NCI-H187 treated with DMSO at 0.1 percent for 48 hours (cell line): ENCODE measurements at places on chromosomes 6 and 20.

DNA sequence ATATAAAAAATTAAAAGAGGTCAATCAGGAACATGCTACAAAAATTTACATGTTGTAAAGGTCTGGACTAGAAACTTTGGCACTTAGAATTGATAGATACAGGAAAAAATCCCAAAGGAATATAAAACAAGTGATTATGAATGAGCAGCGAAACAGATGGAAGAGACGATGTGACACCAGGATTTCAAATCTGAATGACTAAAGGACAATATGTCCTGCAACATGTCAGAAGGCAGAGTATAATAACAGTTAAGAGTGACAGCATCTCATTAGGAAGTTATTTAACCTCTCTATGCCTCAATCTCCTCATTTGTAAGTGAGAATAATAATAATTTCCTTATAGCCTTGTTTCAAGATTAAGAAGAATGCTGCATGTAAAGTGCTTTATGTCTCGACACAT lies 50.3 kb downstream of the FRK start:
- no peak for DNase-seq

GRCh38 chr6:25179051-25179778 lies 100.0 kb upstream of the CARMIL1 start:
- no peak for DNase-seq

- DNase-seq: no peak
These were observed 1.1 kb downstream of the BMP5 start for GRCh38 chr6:55874316-55874715.

DNA sequence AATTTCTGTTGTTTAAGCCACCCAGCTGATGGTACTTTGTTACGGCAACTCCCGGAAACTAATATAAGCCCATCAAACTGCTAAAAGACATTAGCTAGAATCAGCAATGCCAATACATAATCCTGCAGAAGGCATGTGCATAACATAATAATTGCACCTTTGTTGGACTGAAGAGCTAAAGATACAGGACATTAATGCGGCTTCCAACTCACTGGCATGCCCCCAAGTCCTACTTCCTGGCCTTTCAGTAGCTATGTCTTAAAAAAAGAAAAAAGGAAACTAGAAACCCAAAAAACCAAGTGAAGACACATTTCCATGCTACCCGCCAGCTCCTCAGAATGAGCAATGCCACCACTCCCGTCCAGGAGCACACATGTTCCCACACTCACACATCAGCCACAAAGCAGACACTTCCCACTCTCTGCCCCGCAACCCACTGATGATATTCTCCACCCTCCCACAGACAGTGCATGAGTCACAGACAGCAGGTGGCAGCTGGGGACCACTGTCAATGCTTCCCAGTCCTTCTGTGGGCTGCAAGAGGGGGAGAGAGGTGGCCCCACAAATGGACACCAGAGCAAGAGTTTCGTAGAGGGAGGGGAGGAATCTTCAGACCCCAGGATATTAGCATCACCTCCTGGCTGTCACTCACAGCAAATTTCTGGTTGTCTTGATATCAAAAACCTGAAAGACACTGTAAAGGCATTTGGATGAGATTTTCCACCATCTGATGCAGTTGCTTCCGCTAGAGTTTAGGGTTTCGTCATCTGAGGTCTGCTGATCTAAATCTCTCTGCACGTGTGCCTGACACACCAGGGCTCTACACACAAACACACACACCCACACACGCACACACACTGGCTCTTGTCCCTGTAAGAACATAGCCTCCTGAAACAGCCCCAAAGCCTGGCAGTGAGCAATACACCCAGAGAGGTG lies 32.8 kb downstream of the GFOD1 start:
- no peak for DNase-seq

GRCh38 chr6:112408522-112408921 lies 61.4 kb downstream of the RFPL4B start:
- no peak for DNase-seq

GRCh38 chr6:166940643-166941068 lies 15.7 kb downstream of the RNASET2 start:
- no peak for DNase-seq

- DNase-seq: no peak
These were observed 21.6 kb downstream of the CNKSR3 start for GRCh38 chr6:154488802-154489437.

GRCh38 chr6:16136621-16137450 lies 8.0 kb downstream of the MYLIP start:
- no peak for DNase-seq

GRCh38 chr6:14975471-14975817 lies 270.4 kb upstream of the JARID2 start:
- no peak for DNase-seq

DNA sequence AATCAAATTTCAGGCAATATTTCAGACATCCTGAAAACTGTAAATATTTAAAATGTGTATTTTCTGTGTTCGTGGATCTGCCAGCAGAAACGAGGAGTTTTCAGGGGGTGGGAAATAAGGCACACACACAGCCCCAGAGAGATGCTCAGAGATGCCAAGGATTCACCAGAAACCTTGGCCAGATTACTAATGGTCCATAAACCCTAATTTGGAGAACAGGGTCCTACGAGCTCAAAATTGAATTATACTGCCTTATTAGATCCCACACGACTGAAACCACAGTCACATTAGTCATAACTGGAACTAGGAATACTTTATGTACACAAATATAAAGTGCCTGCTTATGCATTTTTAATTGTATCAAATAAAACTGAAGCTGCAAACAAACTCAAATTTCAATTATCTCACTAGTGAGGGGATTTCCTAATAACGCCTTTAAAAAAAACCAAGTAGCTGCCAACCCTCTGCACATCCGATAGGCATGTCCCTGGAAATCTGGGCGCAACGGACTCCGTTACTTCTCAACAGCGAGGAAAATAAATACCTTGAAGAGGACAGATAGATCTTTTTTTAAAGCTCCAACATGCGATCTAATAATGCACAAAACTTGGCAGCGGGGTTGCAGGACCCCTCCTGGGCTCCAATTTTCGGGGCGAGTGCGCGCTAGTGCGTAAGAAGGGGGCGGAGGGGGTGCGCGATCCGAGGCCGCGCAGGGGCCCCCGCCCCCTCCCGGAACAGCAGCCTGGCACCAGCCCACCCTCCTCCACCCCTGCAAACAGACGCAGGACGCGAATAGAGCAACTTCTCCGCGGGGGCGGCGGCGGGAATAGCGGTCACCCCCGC lies 897 bp downstream of the CHD6 start:
- DNase-seq: no peak

DNA sequence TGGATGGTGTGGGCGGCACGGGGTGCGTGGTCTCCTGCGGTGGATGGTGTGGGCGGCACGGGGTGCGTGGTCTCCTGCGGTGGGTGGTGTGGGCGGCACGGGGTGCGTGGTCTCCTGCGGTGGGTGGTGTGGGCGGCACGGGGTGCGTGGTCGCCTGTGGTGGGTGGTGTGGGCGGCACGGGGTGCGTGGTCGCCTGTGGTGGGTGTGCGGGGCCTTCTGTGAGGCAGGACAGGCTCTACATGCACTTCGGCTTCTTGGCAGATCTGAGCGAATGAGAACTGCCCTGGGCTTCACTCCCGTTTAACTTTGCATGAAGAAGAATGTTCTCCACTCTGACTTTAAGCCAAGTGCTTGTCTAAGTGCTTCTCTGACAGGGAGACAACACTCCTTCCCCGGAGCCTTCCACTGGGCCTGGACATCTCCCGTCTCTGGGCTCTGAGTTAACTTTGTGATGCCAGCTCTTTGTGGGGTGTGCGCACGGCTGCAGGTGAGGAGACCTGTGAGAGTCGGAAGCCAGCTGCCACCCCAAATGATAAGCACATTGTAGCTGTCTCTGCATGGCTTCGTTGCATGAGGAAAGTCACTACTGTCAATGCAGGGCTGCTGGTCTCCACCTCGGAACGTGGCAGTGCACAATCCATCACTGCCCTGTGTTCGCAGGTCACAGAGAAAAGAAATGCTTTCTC lies 244.8 kb downstream of the DLL1 start:
- DNase-seq: no peak

GRCh38 chr6:34278833-34279232 lies 30.0 kb upstream of the SMIM29 start:
- DNase-seq: no peak

DNA sequence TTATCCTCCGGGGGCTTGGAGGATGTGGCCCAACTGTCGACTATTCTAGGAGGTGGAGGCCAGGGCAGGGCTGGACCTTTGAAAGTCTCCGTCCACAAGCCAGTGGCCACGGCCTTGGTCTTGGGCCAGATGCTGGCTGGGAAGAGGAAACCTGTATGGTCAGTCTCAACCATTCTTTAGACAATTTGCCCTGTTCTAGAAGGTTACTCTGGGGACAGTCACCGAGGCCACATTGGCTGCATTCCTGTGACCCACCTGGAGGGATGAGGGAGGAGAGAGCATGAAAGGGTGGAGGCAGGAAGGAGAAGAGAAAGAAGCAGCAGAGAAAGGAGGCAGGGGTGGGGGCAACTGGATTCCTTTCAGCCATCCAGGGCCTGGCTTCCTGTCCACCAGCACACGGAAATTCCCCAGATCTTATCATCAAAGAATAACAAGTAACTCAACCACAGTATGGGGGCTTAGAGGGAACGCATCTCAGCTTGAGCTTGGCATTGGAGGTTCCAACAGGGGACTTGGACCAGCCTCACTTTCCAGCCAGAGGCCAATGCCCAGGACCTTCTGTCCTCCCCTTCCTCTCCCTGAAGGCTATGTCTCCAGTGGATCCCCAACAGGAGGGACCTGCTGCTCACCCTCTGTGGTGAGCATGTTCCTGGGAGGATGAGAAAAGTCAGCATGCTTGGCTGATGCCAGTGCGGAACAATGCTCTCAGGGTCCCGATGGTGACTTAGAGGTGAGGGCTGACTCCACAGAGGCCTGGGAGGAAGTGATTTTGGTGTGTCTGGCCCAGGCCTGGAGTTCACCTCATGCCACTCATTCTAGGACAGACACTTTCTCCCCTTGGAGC lies 30.4 kb downstream of the TGM2 start:
- no peak for DNase-seq

GRCh38 chr6:46626228-46626909 lies 26.2 kb downstream of the CYP39A1 start:
- DNase-seq: no peak

GRCh38 chr20:53495398-53496092 lies 98.1 kb downstream of the ZNF217 start:
- no peak for DNase-seq

DNA sequence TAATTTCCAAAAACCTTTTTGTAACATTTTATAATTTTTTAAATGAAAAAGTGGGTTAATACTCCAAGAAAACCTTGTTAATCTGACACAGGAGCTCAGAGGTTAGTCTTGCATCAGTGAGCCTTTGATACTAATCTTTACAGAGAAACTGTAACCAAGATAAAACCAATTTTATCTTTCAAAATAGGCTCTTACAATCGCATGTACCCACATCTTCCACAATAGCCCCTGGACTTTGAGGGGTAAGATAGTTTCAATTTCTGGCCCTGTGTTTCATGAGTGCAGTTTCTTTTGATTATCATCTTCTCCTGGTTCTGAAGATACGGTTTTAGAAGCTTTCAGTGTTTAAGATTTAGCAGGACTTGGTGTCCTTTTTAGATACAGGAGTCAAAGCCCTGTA lies 34.5 kb upstream of the MAS1L start:
- DNase-seq: no peak

GRCh38 chr6:132902901-132903300 lies 88.5 kb downstream of the RPS12 start:
- no peak for DNase-seq

- DNase-seq: no peak
These were observed 171.6 kb downstream of the SASH1 start for GRCh38 chr6:148514091-148514845.

DNA sequence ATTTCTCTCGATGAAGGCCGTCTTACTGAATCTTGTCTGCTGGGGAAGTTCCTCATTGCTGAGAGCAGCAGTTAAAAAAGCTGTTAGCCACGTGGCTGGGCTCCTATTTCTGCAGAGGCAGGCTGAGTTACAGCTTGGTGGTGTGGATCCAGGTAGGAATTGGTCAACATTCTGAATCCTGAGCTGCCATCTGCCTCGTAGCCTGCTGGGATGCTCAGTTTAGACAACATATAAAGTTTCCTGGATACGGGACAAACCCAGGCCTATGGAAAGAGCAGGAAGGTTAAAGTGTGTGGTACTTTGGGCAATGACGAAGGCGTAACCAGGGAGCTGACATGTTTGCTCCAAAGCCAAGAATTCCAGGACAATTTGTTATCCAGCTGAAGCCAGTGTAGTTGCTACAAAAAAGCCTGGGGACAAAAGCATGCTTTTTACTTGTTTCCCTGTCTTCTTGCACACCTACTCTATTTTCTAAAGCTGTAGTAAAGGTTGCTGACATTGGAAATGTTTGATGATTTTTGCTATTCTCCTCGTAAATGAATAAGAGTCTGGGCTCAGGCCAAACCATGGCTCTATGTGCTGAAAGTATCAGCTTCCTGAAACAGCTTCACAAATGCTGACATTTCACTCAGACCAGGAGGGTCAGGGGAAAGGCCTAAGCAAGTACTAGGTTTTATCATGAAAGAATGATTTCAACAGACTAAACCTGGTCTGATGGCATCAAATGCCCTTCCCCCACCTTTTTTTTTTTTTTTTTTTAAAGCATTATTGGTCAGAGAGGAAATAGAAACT lies 12.4 kb upstream of the MYLK2 start:
- no peak for DNase-seq

- no peak for DNase-seq
These were observed 64.5 kb downstream of the JAG1 start for GRCh38 chr20:10609276-10609675.

DNA sequence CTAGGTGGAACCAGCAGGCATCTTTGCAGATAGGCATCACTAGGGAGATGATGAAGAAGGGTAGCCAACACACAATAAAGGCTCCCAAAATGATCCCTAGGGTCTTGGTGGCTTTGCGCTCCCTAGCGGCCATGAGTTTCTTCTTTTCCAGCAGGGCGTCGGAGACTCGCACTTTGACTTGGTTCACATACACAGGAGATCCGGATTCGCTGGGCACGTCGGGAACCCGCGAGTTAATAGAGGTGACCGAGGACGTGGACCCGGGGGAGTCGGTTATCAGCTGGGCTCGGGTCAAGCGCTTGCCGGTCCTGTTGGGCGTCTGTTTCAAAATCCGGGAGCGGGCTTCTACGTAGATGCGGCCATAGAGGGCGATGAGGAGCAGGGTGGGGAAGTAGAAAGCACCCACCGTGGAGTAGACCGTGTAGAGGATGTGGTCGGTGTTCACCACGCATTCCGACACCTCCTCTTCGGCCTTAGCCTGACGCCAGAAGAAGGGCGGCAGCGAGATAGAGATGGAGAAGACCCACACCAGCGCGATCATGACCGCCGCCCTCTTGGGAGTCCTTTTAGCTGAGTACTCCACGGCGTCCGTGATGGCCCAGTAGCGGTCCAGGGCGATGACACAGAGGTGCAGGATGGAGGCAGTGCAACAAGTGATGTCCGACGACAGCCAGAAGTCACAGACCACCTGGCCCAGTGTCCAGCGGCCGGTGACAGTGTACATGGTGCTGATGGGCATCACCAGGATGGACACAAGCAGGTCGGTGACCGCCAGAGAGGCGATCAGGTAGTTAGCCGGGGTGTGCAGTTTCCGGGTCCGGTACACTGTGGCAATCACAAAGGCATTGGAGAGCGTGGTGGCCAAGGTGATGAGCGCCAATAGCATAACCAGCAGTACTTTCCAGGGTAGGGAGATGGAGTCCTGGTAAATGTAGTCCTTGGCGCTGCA lies 658 bp downstream of the HTR1B start:
- no peak for DNase-seq
